D721Med (cell line): ENCODE measurements at places on chromosomes 5 and 9.

GRCh38 chr5:52989781-52990527, 802 bp downstream of the ITGA2 start:
- DNase-seq: no peak

DNA sequence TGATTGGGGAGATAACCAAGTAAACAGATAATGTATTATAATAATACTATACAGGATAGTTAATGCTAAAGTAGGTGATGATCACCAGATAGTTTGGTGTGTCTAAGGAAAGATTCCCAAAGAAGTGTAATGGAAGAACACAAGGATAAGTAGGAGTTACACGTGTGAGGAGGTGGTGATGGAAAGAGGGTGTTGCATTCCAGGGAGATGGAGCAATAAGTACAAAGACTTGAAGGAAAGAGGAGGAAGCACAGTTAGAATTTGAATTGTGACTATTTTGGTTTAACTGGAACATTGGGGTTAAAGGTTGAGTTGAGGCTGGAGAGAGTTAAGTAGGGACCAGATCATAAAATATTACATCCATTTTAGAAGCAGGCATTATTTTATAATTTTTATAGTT, 76.9 kb downstream of the IPO11 start:
- DNase-seq: no peak

- no peak for DNase-seq
Observed at GRCh38 chr9:97280755-97281330, 26.6 kb upstream of the CCDC180 start.

DNA sequence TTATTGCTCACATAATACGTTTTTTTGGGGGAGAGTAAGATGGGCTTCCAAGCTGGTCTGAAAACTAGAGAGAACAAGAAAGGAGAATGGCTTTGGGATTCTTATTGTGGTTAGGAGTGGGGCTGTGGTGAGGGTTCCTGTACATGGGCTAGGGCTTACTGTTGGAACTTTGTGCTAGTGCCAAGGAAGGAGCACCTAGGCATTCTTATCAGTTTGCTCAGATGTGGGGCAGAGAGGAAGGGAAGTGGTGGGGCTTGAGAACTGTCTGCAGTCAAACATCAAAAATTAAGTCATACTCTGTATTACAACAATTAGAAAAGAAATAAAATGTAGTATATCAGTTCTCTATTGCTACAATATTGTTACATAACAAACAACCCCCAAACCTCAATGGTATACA, 4.0 kb upstream of the THBS4 start:
- no peak for DNase-seq

GRCh38 chr9:91163773-91164471, 197.8 kb downstream of the AUH start:
- DNase-seq: no peak

DNA sequence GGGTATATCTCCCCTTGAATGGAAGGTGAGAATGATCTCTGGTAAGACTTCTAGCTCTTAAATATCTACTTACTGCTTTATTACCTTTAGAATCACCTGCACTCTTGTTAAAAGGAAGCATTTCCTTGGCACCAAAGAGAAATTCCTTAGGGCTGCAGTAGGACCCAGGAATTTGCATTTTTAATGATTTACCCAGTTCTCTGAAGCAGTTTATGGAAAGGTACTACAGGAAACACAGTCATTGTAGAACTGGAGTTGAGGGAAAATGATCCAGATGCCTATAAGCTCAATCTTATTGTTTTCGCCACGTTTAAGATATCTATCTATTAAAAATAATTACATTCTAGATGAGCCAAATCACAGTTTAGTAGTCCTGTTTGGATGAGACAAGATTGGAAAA, 9.5 kb upstream of the C9 start:
- no peak for DNase-seq

GRCh38 chr5:154444556-154445421, 1.0 kb upstream of the SAP30L start:
- DNase-seq: peak; percentile 22

DNA sequence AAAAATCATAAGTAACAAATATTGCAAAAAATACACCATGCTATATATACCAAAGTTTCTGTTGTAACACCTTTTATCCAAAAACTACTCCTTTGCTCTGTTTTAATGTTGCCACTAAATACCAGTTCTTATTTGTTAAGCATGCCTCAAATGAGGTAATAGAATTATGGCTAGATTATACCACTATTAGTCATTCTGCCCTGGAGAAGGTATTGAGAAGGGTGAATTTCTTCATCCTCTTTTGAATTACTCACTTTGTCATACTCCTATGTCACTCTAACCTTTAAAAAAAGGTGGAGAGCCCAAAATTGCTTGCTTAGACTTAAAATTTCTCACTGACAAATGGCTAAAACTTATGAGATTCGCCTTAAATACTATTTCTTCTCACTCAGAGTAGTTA, 750.9 kb downstream of the MAT2B start:
- DNase-seq: no peak

- DNase-seq: no peak
Observed at GRCh38 chr5:128015978-128016377, 67.6 kb upstream of the SLC12A2 start.

DNA sequence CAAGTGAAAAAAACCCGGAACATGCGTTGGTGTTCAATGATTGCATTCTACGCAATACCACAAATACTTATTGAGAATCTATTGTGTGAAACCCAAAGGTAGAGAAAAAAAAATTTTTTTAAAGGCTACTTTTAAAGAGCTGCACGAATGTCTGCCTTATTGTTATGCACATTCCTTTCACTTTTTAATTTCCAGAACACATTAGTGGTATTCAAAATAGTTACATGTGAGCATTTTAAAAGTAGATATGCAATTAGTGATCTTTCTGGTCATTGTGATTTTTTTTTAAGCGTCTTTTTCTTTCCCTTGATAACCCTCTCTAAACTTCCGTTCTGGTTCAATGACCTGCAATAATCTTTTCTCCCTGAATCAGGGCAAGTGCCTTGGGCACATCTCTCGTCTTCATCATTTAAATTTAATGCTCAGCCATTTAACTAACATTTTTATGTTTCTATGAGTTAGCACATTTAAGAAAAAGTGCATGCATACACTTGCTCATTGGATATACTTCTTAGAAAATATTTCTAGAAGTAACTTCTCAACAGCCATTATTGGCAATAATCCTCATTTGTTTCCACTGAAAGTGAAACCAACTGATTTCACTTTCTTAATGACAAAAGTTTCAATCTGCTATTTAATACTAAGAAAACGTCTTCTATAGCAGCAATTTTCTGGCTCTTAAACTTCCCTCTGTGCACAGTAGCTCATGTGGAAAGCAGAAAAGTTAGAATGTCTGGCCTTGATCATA, 80.3 kb downstream of the CDH6 start:
- no peak for DNase-seq

DNA sequence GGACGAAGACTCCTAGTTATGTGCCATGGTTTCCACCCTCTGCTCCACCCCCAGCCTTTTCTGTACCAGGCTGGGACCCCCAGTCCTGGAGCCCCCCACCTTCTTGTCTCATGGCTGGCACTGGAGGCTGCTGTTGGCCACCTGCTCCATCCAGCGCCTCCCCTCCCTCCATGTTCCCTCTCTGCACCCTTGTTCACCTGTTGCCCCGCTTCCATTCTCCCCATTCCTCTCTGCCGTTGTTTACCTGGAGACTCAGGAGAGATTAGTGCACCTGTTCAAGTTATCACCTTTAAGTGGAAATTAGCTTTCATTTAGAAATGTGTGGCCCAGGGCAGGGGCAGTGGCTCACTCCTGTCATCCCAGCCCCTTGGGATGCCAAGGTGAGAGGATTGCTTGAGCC, 7.2 kb downstream of the NTMT1 start:
- DNase-seq: no peak

GRCh38 chr5:167934551-167934971, 356.9 kb upstream of the WWC1 start:
- DNase-seq: no peak

- DNase-seq: no peak
Observed at GRCh38 chr5:158884827-158885518, 214.7 kb downstream of the EBF1 start.

DNA sequence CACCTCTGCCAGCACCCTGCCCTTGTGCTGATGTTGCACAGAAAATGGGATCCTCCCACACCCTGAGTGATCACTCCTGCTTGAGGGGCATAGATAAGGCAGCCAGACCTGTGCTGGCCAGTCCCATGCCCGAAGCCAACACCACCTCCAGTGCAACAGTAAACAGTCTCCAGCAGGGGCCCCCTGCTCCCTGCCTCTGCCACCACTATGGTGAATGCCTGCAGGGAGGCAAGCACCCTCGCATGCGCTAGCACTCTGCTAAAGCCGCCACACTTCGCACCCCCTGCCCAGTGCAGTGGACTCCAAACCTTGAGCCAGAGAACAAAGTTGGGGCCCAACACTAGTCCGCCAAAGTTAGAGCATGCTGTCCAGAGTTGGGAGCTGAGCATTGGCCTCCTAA, 118.7 kb downstream of the PJA2 start:
- DNase-seq: no peak

GRCh38 chr9:127586537-127586936, 25.5 kb upstream of the STXBP1 start:
- peak; percentile 63 for DNase-seq

DNA sequence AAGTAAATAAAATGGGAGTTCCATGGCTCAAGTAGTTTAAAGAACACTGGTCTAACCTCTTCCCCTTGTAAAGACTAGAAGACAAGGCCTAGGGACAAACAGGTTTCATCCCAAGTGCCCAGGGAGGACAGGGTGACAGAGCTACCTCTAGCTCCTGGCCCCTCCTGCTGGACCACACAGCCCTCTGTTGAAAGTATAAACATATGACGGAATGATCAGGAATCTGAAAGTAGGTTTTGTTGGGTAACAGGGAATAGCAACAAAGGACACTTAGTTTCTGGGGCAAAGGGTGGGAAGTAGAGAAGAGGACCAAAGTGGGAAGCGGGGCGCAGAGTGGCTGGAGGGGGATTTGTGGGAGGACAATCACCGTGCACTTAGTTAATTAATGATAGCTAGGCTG, 67.0 kb upstream of the DAB2IP start:
- DNase-seq: no peak

GRCh38 chr5:59600998-59601397, 292.5 kb downstream of the PDE4D start:
- DNase-seq: no peak

- DNase-seq: no peak
Observed at GRCh38 chr9:91485006-91485405, 61.4 kb upstream of the NFIL3 start.

DNA sequence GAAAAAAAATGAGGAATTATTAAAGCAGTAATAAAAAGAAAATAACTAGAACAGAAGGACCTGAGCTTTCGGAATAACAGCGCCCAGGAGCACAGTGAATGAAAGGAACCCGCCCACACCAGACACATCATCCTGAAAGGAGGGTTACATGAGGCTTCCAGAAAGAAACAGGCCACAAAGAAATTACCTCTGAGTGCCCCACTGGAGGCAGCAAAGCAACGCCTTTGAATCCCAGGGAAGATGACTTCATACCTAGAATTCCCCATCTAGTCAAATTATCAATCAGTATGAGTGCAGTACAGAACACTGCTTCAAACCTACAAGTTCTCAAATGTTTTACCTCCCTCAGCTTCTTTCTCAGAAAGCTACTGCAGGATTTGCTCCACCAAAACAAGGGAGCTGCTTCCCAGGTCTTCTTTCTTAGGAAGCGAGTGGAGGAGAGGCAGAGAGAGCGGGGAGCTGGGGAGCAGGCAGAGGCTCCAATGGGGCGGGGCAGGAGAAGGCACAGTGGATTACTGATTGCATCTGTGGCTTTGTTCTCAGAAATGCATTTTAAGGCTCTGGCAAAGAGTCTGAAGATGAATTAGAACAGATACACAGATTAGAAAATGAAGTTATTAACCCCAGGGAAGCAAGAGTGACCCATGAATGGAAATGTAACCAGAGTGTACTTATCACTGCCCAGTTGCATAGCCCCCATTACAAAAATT, 87.1 kb downstream of the SEMA4D start:
- no peak for DNase-seq

DNA sequence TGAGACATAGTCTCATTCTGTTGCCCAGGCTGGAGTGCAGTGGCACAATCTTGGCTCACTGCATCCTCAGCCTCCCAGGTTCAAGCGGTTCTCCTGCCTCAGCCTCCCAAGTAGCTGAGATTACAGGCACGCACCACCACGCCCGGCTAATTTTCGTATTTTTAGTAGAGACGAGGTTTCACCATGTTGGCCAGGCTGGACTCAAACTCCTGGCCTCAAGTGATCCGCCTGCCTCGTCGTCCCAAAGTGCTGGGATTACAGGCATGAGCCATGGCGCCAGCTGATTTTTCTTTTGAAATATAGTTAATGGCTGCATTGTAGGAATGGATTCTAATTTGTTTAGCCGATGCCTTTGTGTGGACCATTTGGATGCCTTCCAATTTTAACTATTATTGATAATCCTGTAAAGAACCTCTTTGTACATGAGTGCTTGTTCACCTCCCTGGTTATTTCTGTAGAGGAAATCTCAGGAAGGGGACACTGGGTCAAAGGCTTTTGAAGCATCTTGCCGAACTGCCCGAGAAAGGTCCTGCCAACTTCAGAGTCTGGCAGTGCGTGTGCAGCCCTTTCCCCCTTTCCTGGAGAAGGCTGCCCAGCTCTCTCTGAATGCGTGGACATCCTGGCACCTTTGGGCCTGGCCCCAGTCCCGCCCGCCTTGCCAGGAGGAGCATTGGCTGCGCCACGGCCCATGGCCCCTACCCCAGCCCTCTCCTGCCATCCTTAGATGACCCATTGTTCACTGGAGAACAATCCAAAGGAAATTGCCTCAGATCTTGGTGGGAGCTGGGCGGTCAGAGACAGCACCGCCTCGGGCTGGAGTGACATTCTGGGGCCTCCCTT, 8.9 kb upstream of the NUP214 start:
- no peak for DNase-seq
